ELR (cell line): ENCODE measurements at places on chromosomes 7 and 10.

- DNase-seq = peak; percentile 4
Measured at GRCh38 chr10:4947039-4947634, 16.1 kb upstream of the AKR1C1 start.

DNA sequence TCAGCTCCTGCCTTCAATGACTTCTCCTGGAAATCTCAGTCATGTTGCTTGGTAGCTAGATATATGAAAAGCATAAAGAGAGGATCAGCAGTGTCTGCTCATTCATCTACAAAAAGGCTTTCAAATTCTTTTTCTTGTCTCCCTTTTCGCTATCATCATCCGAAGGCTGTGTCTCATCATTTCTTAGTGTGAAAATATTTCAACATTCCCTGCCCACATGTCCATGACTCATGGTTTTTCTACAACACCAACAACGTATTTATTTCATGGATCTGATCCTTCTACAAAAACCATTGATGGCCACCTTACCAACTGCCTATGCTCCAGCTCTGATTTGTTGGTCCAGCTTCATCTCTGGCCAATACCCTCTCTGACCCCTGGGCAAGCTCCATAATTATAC, 472.5 kb upstream of the GHITM start:
- no peak for DNase-seq

DNA sequence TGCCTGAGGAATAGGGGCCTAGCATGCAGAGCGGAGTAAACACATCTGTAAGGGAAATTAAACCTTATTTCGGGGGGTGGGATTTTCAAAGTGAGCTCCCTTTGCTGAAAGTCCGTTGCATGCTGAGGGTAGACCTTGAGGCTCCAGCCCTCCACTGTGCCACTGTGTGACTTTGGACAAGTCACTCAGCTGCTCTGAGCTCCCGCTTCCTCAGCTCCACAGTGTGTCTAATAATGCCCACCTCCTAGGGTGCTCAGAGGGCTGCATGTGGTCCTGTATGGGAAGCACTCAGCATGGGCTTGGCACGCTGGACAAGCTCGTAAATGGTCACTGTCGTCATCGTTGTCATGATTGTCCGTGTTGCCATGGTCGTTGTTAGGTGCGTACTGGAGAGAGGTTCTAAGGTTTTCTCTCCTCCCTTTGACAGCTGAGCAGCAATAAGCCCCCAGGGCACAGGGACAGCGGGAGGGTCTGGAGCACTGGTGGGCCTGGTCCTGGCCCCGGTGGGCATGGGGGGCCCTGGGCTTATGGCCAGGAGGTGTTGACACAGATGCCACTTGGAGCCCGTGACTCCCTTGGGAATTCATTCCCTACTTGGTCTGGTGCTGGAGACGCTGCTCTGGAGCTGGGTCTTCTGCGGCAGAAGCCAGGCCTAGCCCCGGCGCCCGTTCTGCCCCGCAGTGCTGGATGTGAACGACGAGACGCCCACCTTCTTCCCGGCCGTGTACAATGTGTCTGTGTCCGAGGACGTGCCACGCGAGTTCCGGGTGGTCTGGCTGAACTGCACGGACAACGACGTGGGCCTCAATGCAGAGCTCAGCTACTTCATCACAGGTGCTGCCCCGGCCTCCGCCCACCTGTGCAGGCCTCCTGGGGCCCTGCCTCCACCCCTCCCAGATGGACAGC, 13.1 kb downstream of the C10orf105 start:
- no peak for DNase-seq

- DNase-seq = no peak
Measured at GRCh38 chr7:125098377-125098970, 168.8 kb upstream of the POT1 start.

- DNase-seq = no peak
Measured at GRCh38 chr10:61067671-61068336, 123.8 kb upstream of the RHOBTB1 start.

DNA sequence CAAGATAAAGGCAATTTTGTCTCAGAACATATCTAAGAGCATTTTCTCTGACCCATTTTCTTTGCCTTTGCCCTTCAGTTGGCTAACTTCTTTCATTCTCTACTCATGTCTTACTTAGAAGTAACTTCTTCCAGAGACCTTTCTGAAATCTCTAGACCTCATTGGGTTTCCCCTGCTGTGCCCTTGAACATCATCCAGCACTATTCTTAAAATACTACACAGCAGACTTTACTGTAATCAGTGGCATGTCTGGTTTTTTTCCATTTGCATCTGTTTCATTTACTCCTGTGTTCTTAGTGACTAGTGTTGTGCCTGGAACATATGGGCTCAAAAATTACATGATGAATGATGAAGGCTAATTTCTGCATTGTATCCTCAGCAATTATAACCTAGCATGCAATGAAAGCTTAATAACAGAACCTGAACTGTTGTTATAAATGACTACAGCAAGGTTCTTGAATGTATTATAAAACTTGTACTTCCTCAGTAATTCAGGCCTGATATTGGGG, 301.9 kb downstream of the CDK14 start:
- DNase-seq = no peak

- DNase-seq = no peak
Measured at GRCh38 chr7:88278881-88279280, 27.8 kb downstream of the STEAP4 start.

DNA sequence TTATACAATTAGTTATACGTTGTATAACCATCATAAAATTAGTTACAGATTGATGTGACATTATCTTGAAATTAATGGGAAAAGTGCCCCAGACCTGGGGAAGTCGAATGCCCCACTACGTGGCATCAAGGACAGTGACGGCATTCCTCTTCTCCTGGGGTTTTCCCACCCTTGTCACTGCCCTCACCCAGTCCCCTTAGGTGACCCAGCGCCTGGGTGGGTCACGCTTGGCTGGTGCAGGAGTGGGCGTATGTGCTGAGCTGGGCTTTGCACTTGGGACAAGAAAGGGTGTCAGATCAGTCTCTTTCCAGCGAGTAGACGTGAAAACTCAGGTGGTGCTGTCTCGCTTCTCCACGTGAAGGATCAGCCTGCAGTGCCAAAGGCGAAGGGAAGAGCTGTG, 7.6 kb downstream of the FOXK1 start:
- DNase-seq = no peak

GRCh38 chr7:24346716-24347115, 62.7 kb downstream of the NPY start:
- peak; percentile 37 for DNase-seq

DNA sequence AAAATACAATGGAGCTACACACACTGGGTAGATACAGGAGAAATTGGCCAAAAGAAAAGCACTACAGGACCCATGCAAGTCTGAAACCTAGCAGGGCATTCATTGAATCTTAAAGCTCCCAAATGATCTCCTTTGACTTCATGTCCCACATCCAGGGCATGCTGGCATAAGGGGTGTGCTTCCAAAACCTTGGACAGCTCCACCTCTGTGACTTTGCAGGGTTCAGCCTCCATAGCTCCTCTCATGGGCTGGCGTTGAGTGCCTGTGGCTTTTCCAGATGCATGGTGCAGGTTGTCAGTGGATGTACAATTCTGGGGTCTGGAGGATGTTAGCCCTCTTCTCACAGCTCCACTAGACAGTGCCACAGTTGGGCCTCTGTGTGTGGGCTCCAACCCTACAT, 626.3 kb upstream of the POT1 start:
- DNase-seq = no peak
